ENCODE measurements at places on chromosomes 2 and 18.
A peak's percentile ranks its signal among the peaks of the same experiment; 100 is the strongest.

GRCh38 chr18:41266204-41266603 is 688.8 kb upstream of the PIK3C3 start:
- DNase-seq = no peak

GRCh38 chr2:45904946-45905631 is 253.6 kb downstream of the PRKCE start:
- no peak for DNase-seq

DNA sequence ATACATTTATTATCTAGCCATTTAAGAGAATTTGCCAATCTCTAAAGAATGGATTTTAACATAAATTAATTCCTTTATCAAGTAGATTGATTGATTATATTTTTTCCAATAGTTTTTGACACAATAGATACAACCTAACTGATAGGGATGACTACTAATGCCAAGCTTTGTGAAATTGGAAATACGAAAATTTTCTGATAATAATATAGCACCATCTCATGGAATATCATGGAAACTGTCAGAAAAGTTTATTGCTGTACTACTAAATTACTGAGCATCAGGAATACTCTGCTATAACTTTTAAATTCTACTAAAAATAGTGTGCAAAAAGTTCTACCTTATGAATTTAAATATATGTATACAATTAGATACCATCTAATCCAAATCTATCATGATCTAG is 101.8 kb upstream of the MAP2 start:
- no peak for DNase-seq

DNA sequence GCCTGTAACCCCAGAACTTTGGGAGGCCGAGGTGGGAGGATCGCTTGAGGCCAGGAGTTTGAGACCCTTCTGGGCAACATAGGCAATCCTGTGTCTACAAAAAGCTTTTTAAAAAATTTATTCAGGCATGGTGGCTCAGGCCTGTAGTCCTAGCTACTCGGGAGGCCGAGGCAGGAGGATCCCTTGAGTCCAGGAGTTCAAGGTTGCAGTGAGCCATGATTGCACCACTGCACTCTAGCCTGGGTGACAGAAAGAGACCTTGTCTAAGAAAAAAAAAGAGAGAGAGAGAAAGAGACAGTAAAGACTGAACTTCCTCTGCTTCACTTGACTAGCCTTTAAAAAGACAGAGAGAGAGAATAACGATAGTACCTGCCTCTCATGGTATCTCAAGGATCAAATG is 62.4 kb downstream of the INPP5D start:
- no peak for DNase-seq

DNA sequence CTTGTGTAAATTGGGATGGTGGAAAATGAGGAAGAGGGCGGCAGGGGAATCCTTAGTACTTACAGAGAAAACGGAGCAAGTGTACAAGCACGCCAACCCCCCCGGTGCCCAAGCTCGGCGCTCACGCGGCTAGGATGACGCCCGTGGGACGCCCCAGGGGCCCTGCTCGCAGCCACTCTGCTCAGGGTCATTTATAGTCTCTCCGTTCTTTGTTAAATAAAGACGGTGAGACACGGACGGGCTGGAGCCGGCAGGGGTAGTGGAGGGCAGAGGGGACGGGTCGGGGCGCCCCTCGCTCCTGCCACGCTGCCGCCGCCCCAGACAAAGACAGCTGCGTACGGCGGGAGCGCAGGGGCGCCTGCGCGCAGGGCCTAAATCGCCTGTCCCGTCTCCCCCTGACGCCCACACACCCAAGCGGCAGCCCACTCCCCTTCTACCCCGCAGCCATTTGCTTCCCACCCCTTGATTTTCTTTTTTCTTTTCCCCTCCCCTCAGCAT is 37.8 kb downstream of the PCBP1 start:
- DNase-seq = peak; percentile 77

GRCh38 chr2:107932979-107933378 is 53.3 kb upstream of the SLC5A7 start:
- DNase-seq = no peak

DNA sequence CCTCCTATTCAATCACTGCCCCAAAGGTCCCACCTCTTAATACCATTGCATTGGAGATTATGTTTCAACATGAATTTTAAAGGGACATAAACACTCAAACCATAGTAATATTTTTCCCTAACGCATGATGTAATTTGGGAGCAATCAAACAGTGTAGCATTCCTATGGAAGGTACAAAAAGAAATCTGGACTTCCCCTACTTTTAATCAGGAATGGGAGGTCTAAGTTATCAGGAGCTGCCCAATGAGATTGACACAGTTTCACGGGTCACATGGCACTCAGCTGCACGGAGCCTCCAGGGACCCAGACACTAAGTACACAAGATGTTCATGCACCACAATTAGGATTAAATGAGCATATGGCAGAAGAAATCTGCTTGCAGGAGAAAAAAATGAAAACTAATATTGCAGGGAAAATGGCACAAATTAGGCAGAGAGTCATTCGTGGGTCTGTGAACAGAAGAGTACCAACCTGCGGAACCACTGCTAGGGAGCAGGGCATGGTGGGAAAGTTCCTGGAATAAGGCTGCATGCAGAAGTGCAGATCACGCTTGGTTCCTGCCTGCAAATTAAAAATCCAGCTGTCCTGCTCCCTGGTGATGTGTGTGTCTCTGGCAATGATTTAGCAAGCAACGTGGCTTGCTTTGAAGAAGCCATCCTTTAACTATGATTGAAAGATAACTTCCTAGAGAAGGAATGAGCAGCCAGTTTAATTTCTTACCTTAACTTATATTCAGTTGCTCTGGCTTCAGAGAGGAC is 326.6 kb upstream of the ID2 start:
- DNase-seq = no peak

DNA sequence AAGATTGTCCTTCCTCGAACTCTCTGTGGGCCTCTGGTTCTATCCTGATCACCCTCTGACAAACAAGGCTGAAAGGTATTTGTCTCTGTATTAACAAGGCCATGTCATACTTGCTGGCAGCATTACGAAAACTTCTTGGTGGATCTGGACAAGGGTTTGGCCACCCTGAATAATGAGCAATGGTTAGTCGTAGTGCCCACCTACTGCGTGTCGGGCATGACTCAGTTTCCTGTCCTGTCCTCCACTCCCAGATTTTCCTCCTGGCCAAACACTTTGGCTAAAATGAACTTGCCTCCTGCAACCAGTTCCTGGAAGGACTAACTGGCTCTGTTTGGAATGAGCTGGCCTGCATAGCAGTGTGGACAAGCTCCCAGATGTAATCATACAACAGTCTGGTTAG is 198.5 kb upstream of the SMIM21 start:
- no peak for DNase-seq

- DNase-seq = peak; percentile 6
These were observed 23.0 kb upstream of the SMAD2 start for GRCh38 chr18:47953471-47953931.

DNA sequence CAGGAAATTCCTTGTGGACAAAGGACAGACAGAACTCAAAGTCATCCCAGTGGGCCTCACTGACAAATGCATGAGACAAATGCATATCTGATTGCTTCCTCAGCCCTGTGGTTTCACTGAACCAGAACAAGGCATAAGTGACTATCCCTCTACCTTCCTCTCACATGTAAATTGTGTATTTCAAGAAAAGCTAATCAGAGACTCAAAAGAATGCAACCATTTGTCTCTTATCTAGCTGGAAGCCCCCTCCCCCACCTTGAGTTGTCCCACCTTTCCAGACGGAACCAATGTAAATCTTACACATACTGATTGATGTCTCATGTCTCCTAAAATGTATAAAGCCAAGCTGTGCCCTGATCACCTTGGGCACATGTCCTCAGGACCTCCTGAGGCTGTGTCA is 102.0 kb upstream of the TMEM200C start:
- DNase-seq = no peak

- DNase-seq = no peak
These were observed 24.0 kb upstream of the CTIF start for GRCh38 chr18:48514786-48515185.

DNA sequence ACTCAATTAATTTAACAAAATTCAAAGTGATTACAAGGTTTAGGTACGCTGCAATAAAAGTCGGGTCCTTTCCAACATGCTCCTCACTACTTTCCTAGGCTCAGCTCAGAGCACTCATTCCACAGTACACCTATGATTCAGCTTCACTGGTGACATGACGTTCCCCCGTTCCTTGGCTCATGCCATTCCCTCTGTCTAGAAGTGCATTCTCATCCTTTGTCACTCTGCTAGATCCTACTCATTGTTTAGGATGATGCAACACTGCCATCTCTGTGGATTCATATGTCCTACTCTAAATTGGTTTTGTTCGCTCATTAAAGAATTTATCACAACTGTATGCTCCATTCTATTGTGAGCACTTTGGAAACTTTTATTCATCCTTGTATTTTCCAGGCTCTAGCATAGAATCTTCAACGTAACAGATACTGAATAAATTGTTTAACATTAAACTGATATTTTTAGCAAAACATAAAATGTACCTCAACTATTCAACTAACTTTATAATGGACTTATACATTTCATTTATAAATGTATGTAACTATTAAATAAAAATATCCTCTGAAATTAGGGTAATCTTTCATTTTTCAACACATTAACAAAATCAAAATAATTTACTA is 78.6 kb downstream of the FAM228A start:
- DNase-seq = no peak

- no peak for DNase-seq
These were observed 35.3 kb downstream of the LRRFIP1 start for GRCh38 chr2:237662671-237663093.

- DNase-seq = no peak
These were observed 27.9 kb upstream of the LPIN2 start for GRCh38 chr18:3040881-3041280.

- no peak for DNase-seq
These were observed 382.1 kb downstream of the OSR1 start for GRCh38 chr2:18976168-18976961.

DNA sequence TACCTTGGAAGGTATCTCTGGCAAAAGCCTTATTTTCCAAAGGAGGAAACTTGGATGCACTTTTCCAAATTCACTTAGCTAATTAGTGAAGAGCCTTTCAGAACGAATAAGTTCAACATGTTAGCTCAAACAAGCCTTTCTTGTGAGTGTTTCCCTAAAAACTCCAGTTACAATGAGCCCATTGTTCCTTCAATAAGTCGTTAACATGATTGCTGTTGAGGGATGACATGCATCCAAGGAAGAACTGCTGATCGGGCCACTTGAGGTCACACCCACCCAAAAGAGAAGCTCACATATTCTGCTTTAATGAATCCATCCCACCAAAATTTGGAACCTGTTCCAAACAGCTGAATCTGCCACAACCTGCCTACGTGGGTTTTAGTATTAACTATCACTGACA is 48.1 kb upstream of the SLC35G4 start:
- no peak for DNase-seq

DNA sequence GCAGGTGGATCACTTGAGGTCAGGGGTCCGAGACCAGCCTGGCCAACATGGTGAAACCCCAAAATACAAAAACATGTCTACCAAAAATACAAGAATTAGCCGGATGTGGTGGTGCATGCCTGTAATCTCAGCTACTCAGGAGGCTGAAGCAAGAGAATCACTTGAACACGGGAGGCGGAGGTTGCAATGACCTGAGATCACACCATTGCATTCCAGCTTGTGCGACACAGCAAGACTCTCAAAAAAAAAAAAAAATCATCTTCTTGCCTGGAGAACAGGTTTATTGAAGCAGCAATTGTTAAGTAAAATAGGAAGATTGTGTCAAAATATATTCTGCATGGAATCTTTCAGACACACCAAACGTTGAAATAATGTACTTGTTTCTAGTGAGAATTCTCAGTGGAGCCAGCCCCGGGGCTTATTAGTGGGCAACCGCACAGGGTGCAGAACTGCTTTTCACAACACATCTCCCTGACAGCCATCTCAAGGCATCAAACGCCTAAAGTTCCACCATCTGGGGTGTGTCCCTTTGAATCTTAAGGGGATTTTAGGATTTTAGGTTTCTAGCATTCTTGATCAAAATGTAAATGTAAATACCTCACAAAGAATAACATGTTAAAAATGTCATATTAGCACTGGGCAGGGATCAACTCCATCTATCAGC is 28.6 kb upstream of the PPP4R1 start:
- DNase-seq = no peak

GRCh38 chr2:7118606-7119131 is 201.5 kb downstream of the RNF144A start:
- no peak for DNase-seq

DNA sequence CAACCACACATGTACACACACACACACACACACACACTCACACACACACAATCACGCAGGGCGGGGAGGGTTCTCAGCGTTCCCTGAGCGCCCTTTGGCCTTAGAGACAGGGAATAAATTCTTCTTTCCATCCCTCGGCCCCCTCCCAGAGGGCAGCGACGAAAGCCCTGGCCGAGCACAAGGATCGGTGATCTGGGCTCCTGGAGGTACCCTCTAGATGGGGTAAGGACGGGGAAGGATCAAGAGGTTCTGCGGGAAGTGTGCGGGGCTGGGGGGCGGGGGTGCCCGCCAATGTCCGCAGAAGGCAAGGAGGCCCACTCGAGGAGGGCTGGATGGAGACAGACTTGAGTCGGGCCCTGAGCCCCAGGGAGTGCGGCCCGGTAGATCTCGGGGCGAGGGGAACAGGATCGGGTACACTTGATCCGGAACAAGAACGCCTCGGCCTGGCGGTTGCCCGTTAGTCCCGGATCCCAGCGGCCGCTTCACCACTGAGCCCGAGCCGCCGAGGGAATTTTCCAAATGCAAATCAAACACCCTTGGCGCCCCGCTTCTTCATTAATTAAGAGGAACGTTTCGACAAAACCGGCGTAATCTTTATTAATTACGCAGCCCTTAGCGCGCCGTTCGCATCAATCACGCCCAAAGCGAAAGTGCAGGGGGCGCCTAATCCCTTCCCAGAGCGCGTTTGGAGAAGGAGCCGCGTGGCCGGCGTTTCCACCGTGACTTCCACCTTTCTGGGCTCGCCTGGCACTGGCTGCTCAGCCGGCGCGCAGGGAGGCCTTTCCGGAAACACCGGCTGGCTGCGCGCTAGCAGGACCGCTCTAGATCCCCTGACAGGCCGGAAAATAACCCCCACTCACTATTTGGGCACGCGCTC is 7.0 kb upstream of the PAX3 start:
- peak; percentile 35 for DNase-seq

- DNase-seq = no peak
These were observed 182.2 kb downstream of the NRP2 start for GRCh38 chr2:205864491-205864890.

- DNase-seq = no peak
These were observed 272.2 kb downstream of the OSR1 start for GRCh38 chr2:19086231-19086651.

DNA sequence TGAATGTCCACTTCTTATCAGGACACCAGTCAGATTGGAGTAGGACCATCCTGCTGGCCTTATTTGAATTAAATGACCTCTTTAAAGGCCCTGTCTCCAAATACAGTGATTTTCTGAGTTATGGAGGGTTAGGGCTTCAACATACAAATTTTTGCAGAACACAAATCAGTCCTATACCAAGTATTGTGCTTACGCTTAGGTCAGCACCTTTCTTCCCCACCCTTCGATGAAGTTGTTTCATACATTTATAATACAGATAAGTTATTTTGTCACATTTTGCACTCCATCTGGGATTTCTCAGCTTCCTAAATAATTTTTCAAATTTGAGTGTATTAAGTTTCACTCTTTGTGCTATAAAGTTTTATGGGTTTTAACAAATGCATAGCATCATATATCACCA is 190.5 kb upstream of the EPAS1 start:
- no peak for DNase-seq

GRCh38 chr18:37566479-37567060 is 972 bp upstream of the CELF4 start:
- DNase-seq = no peak

GRCh38 chr2:127110985-127111384 is 4.0 kb upstream of the BIN1 start:
- no peak for DNase-seq

Data from T-helper 2 cell (primary cell).